T-cell (primary cell): ENCODE measurements at places on chromosomes 11 and 22.
A peak's percentile ranks its signal among the peaks of the same experiment; 100 is the strongest.

DNA sequence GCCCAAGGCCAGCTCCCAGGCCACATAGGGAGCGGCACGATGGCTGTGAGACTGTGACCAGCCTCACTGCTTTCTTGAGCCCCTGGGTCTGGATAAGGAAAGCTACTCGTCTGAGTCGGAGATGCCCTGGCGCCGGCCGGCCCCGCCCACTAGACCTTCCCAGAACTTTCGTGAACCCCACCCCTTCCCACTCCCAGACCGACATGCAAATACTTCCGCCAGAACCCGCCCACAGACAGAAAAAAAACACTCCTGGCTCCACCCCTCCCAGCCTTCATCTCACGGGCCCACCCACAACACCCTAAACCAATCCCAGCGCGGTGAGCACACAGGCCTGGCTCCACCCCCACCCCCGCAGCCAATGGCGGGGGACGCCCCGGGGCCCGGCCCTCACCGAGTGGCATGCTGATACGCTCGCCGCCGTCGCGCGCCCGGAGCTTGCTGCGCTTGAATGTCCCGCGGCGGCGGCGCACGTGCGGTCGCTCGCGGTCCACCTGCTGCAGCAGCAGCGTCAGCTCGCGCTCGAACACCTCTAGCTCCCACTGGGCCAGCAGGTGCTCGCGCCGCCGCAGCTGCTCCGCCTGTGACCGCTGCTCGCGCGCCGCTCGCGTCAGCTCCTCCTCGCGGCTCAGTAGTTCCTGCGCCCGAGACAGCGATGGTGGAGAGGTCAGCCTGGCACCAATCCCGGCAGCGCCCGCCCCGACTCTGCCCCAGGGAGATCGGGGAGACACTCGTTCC, 7.0 kb downstream of the MAP3K11 start:
- no peak for DNase-seq
- peaks cover 14% of the 10 kb centered on the region for H3K36me3 ChIP-seq
- no peak overlapping the region for H3K4me3 ChIP-seq
- peaks cover 26% of the 10 kb centered on the region for H3K4me1 ChIP-seq

GRCh38 chr11:49533204-49533603, 324.8 kb upstream of the FOLH1 start:
- no peaks in the 10 kb centered on the region for H3K4me1 ChIP-seq
- no peaks in the 10 kb centered on the region for H3K36me3 ChIP-seq
- DNase-seq, result no peak
- no peak overlapping the region for H3K4me3 ChIP-seq
- H3K27me3 ChIP-seq, result no peaks in the 10 kb centered on the region
- H3K27ac ChIP-seq, result no peak overlapping the region

- H3K36me3 ChIP-seq, result no peaks in the 10 kb centered on the region
- no peak for DNase-seq
- peaks cover 56% of the 10 kb centered on the region for H3K4me1 ChIP-seq
- peak overlapping the region; percentile 78 for H3K27ac ChIP-seq
- H3K4me3 ChIP-seq, result peak overlapping the region; percentile 17
These were observed 76.7 kb upstream of the WNT7B start for GRCh38 chr22:46053563-46054090.

DNA sequence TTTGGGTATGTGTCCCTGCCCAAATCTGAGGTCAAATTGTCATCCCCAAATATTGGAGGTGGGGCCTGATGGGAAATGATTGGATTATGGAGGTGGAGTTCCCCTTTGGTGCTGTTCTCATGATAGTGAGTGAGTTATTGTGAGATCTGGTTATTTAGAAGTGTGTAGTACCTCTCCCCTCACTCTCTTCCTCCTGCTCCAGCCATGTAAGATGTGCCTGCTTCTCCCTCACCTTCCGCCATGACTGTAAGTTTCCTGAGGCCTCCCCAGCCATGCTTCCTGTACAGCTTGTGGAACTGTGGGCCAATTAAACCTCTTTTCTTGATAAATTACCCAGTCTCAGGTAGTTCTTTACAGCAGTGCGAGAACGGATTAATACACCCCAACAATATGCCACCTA, 9.0 kb downstream of the GAB2 start:
- H3K36me3 ChIP-seq, result no peaks in the 10 kb centered on the region
- H3K27ac ChIP-seq, result no peak overlapping the region
- no peaks in the 10 kb centered on the region for H3K4me1 ChIP-seq

DNA sequence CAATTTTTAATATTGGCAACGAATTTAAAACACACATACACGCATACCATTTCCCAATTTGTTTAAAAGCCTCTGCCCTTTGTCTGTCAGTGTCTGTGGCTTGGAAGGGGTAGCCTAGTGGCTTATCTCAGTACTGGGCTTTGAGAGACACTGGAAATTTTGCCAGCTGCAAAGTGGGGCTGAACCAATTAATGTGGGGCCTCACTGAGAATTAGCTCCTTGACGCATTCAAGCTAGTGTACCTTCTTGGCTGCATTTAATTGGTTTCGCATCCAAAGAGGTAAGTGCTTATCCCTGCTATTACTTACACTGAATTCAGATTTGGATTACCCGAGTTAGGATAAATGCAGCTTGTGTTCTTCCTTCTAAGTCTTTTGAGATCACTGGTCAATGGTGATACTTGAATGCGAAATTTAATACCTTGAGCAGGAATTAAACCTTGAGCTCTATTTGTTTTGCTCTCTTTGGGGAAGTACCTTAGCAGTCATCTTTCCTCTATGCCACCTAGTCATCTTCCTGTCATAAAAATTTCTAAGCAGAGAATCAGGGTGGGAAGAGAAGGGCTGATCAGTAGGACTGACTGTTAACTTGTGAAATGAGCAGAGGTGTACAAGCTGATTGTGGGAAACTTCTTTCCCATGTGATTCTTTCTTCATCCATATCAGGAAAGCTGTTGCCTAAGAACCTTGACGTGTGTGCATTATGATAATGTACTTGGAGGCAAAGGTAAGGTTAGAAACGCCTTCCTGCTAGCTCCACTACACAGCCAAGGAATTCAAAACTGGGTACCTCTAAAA, 187.7 kb upstream of the E2F8 start:
- DNase-seq, result no peak
- no peak overlapping the region for H3K27ac ChIP-seq
- H3K4me3 ChIP-seq, result no peak overlapping the region
- H3K4me1 ChIP-seq, result no peaks in the 10 kb centered on the region

- no peak overlapping the region for H3K4me3 ChIP-seq
- H3K4me1 ChIP-seq, result no peaks in the 10 kb centered on the region
- no peak overlapping the region for H3K27ac ChIP-seq
- DNase-seq, result no peak
These were observed 1946.0 kb upstream of the RAG2 start for GRCh38 chr11:38543986-38544385.

GRCh38 chr11:65814131-65814985, 19.4 kb upstream of the SNX32 start:
- H3K36me3 ChIP-seq, result no peaks in the 10 kb centered on the region
- H3K27ac ChIP-seq, result no peak overlapping the region
- peaks cover 3% of the 10 kb centered on the region for H3K27me3 ChIP-seq
- H3K4me3 ChIP-seq, result no peak overlapping the region
- DNase-seq, result no peak
